Right renal pelvis (tissue), 4 donors: ENCODE measurements at places on chromosomes 5 and 9. TPM values are rescaled to one million over a fixed set of nuclear protein-coding genes. Genes with fewer than 3 reads are reported as not detected.
A peak's percentile ranks its signal among the peaks of the same experiment; 100 is the strongest.

FOXD4L5 gene
- 0.24 TPM for polyA plus RNA-seq

- DNase-seq = no peak
Measured at GRCh38 chr5:54673523-54674225, 156.1 kb downstream of the SNX18 start.

GRCh38 chr9:95441081-95441480, 75.7 kb downstream of the PTCH1 start:
- no peak for DNase-seq

DNA sequence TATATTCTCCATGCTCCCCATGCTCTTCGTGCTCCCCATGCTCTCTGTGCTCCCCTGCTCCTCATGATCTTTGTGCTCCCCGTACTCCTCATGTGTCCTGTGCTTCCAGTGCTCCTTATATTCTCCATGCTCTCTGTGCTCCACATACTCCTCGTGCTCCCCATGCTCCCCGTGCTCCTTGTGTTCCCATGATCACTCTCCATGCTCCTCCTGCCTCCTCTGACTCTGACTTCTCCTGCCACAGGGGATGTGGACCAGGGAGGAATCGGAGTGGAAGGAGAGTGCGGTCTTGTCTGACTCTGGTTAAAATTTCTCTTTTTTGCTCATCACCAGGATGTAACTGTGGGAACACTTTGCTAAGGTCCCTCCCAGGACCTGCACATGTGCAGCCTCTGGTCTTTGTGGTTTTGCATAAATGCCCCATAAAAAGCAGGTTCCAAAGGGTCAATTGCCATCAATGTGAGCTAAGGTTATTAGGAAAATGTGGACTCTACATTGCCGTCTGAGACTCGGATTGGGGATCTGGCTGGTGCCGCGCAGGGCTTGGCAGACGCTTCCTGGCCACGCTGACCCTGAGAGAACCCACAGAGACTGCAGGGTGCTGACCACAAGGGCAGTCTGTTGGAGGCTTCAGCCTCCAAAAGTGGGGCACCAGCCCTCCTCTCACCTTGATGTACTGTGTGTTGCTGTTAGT, 52.5 kb downstream of the TRIP13 start:
- no peak for DNase-seq

DNA sequence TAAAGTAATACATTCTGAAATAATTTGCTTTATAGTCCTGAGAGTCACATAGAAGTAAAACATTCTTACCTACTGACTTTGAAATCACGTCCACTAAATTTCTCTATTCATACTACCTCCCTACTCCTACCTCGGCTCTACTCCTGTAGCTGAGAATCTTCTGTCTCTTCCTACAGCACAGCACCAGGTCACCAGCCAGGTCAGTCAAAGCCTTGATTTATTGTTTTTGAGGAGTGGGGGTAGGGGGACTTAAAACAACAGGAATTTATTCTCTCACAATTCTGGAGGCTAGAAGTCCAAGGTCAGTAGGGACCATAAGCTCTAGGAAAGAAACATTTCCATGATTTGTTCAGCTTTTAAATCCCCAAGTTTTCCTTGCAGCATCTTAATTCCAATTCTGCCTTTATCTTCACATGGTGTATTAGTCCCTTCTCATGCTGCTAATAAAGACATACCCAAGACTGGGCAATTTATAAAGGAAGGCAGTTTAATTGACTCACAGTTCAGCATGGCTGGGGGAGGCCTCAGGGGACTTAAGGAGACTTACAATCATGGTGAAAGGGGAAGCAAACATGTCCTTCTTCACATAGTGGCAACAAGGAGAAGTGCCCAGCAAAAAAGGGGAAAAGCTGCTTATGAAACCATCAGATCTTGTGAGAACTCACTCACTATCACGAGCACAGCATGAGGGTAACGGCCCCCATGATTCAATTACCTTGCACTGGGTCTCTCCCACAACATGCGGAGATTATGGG, 49.6 kb upstream of the CCNG1 start:
- DNase-seq = no peak

DNA sequence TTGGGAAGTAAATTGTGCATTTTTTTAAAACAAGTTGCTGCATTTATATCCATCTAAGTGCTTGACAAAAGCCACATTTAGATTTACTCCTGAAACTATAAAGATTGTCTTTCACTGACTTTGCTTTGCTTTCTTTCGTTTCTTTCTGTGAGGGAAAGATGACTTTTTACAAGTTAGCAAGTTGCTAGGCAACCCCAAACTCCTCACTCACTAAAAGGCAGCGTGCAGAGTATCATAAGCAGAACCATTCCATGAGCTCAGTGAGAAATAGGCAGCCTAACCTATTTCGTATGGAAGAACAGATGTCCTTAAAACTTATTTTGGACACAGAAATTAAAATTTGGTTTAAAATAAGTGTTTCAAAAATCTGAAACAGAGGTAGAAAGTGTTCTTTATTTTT, 29.0 kb downstream of the KLF9 start:
- DNase-seq = no peak

GRCh38 chr5:6634788-6635430, 1.7 kb downstream of the SRD5A1 start:
- DNase-seq = no peak

DNA sequence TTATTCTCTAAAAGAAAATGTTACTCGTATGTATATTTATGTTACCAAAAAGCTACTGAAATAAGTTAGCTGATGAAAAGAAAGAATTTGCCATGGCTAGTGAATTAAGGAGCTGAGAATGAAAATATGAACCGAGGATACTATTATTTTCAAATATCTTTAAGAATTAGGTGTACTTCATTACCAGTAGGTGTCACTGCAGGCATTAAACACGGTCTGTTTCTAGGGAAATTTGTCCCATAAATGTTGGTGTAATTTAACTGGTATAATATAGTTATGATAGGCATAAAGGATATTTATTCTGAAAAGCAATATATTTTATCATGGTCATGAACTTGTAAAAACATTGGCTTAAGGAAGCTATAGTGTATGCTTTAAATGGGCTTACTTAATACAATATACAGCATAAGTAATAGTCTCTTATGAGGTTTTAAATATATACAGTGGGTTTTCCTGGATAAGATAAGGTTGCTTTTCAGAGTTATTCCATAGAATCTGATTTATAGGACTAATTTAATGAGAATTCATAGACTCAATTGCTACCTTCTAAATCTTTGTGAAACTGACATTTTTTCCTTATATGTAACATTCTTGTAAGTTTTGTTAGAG, 72.4 kb upstream of the MPDZ start:
- DNase-seq = no peak

- DNase-seq = no peak
Measured at GRCh38 chr9:114290561-114290986, 32.3 kb upstream of the ORM1 start.

GRCh38 chr9:17905781-17906175, 326.9 kb downstream of the SH3GL2 start:
- no peak for DNase-seq

EFNA5 gene
- 26.6 TPM for polyA plus RNA-seq

NKD2 gene
- polyA plus RNA-seq = 20.8 TPM

DNA sequence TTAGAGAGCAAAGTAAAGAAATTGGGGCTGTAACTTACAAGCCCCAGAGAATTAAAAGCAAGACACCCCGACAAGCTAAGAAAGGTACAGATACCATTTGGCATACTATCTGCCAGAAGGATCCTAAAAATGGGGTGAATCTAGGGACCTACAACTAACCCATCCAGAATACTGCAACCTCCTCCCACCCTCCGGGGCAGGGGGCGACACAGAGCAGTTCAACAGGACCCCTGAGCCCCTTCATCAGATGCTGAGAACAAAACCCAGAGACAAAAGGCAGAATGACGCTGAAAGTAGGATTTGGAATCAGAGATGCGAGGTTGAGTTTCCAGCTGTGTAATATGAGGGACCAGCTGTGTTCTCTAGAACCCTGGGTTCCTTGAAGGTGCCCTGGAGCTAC, 71.2 kb downstream of the EPB41L4B start:
- DNase-seq = no peak

GRCh38 chr5:36206913-36207312, 34.8 kb downstream of the NADK2 start:
- no peak for DNase-seq

- no peak for DNase-seq
Measured at GRCh38 chr5:68339921-68340321, 124.4 kb downstream of the PIK3R1 start.

GRCh38 chr9:136466155-136466541, 16.7 kb downstream of the SEC16A start:
- no peak for DNase-seq

OTULINL gene
- polyA plus RNA-seq = 11.7 TPM

DNA sequence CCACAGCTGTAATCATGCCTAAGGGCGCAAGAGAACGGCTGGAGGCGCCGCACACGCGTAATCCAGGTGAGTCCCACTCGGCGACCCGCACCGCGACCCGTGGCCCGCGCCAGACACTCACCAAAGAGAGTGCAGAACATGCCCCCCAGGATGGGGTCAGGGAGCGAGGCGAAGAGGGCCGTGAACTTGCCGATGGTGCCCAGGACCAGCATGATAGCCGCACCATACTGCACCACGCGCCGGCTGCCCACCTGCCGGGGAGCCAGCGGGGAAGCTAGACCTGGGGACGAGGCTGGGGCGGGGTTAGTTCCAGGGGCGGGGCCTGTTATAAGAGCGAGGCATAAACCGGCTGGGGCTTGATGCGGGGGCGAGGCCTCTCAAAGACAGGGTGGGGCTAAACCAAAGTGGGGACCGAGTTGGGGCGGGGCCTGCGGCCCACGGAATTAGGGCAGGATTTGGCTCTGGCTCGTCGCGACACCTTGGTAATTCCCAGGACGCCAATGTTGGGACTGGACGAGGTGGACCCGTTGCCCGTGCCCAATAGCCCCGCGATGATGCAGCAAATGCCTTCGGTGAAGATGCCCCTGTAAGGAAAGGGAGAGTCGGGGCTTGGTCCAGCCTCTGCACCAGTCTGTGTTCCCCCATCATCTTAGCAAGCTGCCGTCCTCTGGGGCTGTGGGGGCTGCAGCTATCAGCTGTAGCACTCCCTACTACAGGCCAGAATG, 4.8 kb downstream of the SLC23A1 start:
- no peak for DNase-seq

- peak; percentile 78 for DNase-seq
Measured at GRCh38 chr5:169161022-169161680, 139.8 kb downstream of the SLIT3 start.

DNA sequence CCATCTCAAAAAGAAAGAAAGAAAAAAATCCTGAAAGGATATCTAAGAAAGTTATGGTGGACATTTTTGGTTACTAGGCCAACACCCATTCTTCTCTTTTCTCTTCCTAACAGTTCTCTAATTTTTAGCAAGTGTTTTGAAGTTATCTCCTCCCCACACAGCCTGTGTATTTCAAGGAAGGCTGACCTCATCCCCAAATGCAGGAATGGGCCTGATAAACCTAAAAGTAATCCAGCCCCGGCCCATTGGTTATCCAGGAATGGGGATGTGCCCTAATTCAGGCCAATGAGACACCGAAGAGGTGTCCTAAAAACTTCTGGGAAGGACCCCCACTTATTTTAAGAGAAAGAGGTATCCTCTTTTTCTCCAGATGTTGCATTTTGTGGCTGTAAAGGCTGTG, 46.6 kb downstream of the F2R start:
- no peak for DNase-seq

DNA sequence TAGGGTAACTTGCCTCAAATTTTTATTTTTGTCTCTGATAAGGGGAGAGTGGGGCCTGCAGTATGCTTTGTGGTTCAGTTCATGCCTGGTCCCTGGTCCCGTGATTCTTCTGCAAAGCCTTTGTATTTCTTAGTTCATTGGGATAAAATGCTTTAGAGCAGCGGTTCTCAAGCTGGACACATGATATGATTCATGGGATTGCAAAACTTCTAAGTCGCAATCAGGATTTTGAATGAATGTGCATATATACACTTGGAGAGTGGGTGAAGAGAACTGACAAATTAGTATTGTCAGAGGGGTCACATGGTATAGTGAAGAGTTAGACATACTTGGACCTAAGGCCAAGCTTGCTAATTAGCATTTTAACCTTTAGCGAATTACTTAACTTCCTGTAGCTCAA, 265.4 kb upstream of the KLF9 start:
- DNase-seq = no peak

KLHL3 gene
- 18.5 TPM for polyA plus RNA-seq

PLAC8L1 gene
- polyA plus RNA-seq = 0.97 TPM

- DNase-seq = no peak
Measured at GRCh38 chr9:21677387-21677786, 125.0 kb upstream of the MTAP start.

KIF12 gene
- polyA plus RNA-seq = 160 TPM

DNA sequence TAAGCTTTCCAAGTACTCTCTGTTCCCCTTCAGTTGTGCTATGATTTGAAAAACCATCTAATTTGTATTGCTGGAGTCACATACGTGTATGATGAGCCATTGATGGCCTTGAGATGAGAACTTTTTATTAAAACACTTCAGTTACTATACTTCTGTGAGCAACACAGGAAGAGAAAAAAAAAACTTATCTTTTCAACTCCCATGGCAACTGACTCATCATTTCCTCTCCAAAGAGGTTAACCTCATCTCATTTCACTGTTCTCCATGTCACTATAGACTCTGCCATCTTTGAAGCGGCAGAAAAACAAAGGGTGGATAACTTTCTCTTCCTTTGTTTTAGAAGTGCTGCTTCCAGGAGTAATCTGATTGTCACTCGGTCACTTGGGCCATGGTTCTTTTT, 104.3 kb upstream of the PCSK1 start:
- DNase-seq = no peak

PCDHGC5 gene
- polyA plus RNA-seq = 0.61 TPM

DNA sequence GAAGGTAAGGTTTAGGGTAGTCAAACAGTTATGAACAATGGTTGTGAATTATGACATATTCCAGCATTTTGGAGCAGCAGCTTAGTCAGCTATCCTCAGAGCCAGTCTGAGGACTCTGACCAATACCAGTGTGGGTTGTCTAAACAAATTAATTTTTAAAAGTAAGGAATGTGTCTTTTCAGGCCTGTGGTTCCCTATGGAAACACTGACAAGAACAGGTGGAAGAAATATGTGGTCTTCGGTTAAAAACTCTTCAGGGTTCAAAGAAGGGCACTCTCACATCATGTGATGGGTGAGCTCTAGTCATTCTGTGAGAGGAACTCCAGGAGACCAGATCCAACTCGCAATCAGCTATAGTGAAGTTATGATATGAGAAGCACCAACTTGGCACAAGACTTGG, 33.5 kb upstream of the ALDOB start:
- DNase-seq = no peak

DNA sequence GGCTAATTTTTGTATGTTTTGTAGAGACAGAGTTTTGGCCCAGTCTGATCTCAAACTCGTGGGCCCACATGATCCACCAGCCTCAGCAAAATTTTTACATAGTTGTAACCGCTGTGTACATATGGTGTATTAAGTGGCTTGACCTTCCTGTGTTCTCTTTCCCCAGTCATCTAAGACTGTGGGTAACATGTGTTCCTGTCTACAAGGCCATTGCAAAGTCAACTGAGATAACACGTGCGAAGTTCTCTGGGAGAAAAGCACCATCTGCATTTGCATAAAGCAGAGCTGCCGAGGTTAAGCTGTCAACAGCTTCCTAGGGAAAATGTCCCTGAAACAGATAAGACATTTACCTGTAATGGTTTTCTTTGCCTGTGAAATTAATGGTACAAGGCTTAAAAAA, 273.7 kb downstream of the FANCC start:
- DNase-seq = no peak
